ENCODE measurements at places on chromosomes 5 and 9.
A peak's percentile ranks its signal among the peaks of the same experiment; 100 is the strongest.

- no peak for DNase-seq
Measured at GRCh38 chr9:96553070-96553469, 66.6 kb downstream of the CDC14B start.

- DNase-seq: peak; percentile 35
Measured at GRCh38 chr9:91378695-91379127, 17.0 kb upstream of the AUH start.

DNA sequence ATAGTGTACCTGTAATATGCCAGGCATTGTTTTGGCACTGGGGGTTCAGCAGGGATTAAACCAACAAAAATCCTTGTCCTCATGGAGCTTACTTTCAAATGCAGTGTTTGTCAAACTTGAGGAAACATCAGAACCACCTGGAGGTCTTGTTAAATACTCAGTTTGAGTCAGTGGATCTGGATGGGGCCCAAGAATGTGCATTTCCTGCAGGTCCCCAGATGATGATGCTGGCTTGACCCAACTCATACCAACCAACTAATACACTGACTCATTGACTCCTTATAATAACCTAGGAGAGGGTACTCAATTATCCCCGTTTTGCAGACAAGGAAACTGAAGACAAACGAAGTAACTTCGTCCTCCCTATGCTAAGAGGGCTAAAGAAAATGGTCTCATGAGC, 11.3 kb downstream of the WWC1 start:
- no peak for DNase-seq

DNA sequence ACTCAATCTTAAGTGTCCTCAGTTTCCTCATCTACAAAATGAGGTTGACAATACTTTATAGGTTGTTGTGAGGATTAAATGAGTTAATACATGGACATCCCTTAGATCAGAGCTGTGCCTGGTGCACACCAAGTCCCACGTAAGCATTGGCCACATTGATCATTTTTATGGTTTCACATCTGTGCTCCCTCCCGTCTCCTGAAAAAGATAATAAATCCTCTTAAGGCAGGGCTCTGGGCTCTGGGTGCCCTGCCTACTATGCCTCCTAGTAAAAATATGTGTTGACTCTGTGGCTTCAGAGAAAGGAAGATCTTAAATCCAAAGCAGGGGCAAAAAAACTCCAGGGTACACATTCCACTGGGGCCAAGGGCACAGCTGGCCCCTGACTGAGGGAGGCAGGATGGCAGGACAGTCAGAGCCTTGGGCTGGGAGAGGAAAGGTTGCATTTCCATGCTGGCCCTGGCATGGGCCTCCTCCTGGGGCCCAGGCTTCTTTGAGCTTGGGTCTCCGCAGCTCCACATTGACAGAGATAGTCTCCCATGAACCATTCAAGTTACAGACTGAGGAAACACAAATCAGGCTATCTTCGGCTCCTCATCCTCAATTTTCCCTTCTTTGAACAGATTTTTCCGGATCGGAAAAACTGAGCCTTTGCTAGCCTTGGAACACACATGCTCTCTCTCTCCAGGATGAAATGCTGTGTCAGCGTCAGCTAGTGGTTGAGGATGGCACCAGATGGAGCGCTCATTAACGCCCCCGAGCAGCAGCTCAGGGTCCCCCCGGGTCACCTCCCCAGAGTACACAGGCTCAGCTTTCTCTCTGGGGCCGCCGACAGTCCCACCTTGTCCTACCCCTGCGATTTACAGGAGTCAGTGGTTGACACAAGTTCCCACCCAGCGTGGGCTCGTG, 22.4 kb upstream of the KIF12 start:
- DNase-seq: no peak

DNA sequence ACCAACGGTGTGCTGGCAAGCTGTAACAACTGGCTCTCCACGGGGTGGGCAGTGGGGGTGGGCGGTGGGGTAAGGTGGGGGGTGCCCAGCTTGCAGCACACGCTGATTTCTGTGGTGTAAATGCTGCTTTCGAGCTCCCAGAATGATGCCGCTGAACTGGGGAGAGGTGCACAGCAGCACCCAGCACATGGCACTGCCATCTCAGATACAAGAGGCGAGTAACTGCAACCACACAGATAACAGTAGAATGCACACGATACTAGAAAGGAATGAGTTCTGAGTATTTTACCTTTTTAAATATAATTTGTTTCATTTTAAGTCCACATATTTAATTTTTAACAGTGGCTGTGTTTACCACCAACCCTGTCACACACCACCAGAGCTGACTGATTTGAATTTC, 87.9 kb downstream of the SEMA4D start:
- DNase-seq: no peak

- DNase-seq: no peak
Measured at GRCh38 chr5:134422791-134423365, 11.2 kb upstream of the CDKN2AIPNL start.

GRCh38 chr9:109467936-109468335, 30.2 kb downstream of the PTPN3 start:
- no peak for DNase-seq

DNA sequence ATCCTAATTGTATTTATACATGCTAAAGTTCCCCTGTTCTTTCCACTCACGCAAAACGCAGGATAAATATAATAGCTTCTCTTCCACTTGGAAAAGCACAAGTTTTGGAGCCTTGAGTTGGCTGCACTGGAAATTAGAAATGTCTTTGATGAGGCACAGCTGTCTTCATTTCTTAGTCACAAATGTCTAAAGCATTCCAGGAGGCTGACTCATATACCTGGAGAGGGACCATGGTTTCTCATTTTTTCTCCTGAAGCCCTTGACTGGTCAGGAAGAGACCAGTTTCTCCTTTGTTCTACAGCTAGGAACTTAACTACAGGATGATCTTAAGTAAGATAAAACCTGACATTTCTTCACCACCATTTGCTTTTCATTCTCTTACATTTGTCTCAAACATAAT, 16.2 kb downstream of the MTX3 start:
- DNase-seq: peak; percentile 80

Measured in mesendoderm (in vitro differentiated cells).